GM10248 (cell line): ENCODE measurements at places on chromosomes 5 and 9.

DNA sequence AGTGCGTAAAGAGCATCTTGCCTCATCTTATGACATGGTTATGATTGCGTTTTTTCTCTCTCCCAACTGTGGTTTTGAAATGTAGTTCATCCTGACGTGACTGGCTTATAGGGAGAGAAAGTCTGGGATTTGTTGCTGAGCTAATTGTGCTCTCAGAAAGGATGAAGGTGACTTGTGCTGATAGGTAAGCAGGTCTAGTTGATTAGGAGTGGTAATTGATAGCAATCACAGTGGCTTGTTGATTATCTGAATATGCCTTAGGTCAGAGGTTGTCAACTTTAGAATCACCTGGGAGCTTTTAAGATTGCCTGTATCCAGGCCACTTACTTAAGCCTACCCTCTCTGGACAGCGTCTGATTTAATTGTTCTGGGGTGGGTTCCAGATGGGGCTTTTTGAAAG, 117.8 kb downstream of the TLE4 start:
- DNase-seq: no peak

DNA sequence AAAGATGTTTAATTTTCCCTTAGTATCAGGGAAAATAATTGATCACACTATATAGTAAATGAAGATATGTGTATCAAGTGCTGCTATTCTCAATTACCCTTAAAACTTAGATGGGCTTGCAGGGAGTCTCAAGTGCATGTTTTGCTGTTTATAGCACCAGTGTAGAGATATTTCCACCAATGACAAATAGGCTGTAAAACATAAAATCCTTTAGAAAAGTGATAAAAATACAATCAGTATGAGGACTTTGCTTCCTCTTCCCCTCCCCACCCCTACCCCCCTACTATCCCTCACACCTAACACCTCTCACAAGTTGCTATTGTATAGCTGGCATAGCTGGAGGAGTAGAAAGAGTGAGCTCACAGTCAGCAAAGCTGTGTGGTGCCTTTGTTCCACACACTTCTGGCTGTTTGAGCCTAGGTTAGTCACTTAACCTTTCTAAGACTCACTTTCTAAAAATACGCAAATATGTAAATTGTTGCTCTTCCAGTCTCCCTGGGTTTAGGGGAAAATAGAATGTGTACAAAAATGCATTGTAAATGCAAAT, 93.1 kb downstream of the PDE4D start:
- no peak for DNase-seq

- no peak for DNase-seq
Observed at GRCh38 chr9:102087141-102087540, 348.7 kb upstream of the GRIN3A start.

DNA sequence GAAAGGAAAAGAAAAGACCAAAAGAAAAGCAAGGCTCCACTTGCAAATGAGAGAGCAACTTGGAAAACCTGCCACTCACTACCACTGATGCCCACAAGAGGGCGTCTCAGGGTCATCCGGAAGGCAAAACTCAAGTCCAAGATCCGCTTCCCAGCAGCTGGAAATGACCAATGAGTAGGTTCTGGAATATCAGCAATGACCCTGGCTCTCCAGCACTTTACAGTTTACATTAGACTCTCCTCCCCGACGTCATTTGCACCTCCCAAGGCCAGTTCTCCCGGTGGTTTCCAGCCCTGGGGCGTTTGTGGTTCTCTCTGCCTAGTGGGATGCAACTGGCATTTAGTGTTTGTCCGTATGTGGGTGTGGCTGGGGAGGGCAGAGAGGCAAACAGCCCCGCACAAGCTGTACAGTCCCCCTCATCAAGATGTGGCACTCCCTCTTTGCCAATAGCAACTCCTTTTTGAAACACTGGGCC, 193.8 kb upstream of the ZNF618 start:
- peak; percentile 62 for DNase-seq

DNA sequence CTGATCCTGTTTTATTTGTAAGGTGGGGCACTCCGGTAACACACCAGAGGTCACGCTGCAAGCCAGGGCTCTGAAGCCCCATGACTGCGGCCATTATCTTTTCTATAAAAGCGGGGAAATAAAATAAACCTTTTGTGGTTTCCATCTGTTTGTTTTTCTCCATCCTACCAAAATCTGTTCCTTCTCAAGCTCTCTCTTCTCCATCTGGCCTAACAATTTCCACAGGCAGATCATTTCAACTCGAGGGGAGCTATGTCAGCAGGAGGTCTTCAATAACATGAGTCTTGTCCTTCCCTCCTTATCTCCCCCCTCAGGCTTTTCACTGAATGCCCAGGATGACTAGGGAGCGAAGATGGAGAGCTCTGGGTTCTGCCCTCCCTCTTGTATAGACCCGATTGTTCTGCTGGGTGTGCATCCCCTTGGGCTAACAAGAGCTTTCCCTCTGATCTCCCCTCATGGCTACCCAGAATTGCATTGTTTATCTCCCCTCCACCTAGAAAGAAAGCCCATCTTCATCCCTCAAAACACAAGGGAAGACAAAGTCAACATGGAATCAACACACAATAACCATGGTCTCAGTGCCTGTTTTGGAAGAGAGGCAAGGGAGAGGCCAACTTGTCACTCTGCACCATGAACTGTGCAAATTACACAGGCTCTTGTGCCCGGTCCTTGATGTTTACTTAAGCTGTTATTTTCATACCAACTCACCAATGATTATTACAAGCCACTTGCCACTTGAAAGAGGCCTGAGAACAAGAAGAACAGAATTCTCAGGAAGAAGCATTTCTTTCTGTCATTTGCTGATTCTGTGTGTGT, 187.8 kb downstream of the FANCC start:
- DNase-seq: no peak
